Coronary artery (tissue), 2 donors: ENCODE measurements at places on chromosomes 2 and 18.

DNA sequence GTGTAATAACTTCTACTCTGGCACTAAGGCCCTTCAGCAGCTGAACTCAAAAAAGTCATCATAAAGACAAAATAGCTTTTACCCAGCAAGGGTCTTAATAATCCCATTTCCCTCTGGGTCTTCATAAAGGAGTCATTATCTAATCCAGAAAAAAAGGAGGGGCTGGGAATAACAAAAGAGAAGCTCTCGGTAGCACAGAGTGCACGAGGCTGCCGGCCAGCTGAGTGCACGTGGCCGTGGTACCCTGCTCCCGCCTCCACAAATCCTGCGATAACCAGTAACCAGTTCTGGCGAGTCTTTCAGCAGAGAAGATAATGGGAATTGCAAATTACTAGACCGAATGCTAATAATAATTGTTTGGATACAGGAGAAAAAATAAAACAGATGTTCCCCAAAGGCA, 7.5 kb downstream of the NRP2 start:
- DNase-seq = no peak

DNA sequence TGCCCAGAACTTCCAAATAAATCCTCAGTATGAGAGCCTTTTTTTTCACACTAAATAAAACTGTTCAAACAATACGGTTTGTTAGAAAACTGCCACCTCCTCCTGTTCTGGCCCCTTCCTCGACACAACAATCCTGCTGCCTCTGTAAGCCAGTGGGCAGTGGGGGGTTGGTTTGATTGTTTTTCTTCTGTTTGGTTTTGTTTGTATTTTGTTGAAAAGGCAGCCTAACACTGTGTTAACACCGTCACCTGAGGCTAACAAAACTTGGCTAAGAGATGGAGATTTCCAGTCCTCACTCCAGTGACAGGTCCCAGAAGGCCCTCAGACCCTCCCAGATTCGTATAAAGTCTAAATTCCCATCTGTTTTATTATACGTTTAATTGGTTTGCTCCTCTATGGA, 402.1 kb downstream of the ZNF521 start:
- no peak for DNase-seq

DNA sequence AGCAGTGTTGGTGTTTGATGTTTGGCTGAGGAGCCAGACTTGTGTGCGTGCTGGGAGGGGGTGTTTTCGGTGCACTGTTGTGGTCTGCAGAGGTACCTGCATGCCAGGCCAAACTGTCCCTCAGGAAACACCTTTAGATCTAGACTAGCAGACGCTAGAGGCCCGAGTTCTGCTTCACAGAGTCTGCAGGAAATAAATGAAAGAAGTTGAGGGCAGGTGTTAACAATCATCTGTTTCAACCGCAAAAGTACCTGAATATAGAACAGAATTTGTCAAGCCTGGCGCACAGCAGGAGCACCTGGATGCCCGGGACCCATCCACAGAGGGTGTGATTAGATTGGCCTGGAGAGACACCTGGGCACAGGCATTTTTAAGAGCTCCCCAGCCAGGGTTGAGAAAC, 40.5 kb upstream of the REL start:
- no peak for DNase-seq

GRCh38 chr18:49494660-49495059, 7.6 kb upstream of the C18orf32 start:
- no peak for DNase-seq

- DNase-seq = no peak
Observed at GRCh38 chr2:12602661-12603060, 114.1 kb upstream of the TRIB2 start.

- DNase-seq = no peak
Observed at GRCh38 chr2:17136231-17136630, 382.0 kb downstream of the RAD51AP2 start.

GRCh38 chr18:10926621-10927161, 222.7 kb downstream of the PIEZO2 start:
- no peak for DNase-seq

DNA sequence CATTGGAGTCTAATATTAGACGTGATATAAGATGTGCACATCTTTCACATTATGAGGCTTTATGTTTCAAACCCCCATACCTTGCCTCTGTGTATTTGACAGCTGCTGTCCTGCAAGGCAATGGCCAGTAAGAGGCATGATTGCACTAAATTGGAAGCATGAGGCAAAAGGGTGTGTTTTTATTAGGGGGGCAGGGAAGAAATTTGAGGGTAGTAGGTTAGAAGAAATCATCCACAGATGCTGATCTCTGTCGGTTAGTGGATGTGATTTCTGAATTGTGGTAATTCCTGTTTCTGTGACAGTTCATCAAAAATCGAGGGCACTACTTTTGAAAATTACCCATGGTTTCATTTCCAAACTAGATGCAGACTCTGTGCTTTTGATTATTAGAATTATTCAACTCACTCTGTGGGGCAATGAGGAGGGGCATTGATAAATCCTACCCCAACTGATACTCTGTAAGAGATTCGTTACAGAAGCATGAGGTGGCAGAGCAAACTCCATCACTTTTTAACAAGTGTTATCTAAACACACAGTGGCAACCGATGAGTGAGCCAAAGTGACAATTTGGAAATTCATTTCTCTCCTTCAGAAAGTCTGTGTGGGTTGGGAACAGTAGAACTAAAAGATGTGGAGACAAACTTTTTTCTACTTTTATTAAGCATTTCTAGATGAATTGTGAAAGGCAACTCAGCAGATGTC, 453.0 kb downstream of the ARHGAP15 start:
- DNase-seq = no peak

DNA sequence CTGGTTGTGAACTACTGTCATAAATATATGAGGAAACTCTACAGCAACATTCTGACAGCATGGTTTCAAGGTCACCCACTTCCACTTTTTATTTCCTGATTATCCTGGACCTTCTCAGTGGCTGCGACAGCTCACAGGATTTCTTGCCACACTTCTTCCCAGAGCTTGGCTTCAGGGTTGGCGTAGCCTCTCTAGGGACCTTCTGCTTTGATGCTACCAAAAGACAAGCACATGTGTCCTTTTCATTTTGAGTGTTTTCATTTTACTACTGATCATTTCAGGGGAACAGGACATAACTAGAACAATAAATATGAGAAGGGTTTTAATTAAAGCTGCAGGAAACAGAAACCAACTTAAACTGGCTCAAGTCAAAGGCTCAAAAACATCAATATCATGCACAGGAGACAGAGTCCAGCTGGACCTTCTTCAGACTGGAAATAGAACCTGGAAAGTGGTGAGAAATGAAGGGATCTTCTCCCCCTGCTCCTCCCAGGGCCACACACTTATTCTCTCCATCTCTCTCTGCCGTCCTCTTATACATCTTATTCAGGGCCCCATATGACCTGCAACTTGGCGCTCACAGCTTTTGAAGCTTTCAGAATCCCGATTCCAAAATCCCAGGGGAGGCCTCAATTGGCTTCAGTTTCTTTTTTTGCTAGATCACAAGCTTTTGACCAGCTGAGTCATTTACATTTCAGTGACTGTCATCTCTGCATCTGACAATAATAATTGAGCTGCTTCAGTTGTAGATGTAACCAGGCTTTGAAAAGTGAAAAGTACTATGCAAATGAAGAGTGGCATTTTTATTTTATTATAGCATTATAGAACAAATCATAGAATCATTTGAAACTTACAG, 9.7 kb downstream of the VIT start:
- no peak for DNase-seq

DNA sequence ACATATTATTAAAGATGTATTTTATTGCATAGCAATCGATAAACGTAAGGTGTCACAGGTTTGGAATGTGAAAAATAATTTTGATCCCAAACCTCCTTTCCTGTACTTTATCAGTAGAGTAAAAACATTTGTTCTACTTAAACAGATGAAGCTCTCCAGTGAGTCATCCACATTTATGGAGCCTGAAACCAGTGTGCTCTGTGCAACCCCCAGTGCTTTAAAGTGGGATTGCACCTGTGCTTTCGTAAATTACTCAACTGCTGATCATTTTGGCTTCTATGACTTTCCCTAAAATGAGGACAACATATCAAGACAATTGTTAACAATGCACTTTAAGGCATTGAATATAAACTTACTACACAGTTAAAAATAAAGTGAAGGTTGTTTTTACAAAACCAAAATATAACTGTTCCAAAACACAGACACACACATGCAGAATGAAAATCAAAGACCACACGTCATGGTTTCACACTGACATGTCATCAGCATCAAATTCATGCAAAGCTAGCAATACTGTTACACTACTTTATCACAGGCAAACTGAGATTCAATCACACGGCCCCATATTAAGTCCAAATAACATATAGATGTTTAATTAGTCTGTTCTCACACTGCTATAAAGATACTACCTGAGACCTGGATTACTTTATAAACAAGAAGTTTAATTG, 9.7 kb downstream of the TMEM18 start:
- no peak for DNase-seq
